Mesothelial cell of epicardium (in vitro differentiated cells): ENCODE measurements at places on chromosomes 7 and 10.

DNA sequence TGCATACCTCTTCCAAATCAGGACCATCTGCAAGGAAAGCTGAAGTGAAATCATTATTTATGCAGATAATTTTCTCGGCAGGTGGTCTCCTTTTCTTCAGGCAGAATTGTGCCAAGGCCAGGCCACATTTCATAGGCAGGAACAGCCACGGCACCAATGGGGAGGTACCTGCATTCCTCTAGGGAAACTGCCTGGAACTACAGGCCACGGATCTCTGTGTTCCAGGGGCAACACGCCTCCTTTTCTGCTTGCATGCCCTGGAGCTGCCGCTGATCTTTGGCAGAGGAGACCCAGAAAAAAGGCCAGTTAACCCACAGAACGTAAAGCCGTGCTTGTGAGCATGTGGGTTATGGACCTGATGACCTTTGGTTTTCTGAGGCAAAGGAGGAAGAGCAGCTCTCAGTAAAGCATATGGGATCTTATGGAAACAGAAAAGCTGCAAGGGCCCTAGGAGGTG, 111.2 kb upstream of the KIAA1217 start:
- no peak for DNase-seq

DNA sequence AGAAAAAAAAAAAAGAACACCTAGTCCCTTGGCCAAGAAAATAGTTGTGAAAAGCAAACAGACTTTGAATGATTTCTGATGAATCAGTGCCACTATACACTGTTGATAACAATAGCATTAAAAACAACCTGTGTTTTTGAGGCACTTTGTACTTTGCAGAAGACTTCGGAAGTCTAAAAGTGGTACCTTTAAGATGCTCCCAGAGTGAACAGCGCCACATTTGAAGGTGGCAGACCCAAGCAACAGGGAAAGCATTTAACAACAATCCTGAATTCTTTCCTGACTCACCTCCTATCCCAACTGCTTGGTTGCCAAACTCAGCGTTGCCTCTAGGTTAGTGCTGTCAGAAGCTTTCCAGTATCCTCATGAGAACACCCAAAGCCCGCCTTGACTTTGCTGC, 102.5 kb upstream of the CCDC6 start:
- no peak for DNase-seq

- DNase-seq = no peak
These were observed 277.0 kb downstream of the EXOC4 start for GRCh38 chr7:133529861-133530260.

DNA sequence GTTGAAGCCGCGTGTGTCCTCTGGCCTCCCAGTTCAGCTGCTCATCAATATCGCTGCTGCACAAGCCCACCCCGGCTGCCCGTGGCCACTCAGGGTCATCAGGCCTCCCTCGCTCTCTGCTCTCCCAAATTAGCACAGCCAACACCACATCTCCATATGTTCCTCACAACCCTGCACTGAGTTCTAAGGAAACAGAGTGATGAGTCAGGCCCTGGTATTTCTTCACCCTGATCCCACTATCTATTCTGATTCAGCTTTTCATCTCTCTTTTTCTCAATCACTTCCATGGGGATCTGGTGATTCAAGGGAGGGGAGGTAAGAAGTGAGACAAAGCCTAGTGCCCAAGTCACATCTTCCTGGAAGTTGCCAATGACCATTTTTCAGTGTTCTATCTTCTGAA, 23.8 kb downstream of the CYTH3 start:
- DNase-seq = no peak

DNA sequence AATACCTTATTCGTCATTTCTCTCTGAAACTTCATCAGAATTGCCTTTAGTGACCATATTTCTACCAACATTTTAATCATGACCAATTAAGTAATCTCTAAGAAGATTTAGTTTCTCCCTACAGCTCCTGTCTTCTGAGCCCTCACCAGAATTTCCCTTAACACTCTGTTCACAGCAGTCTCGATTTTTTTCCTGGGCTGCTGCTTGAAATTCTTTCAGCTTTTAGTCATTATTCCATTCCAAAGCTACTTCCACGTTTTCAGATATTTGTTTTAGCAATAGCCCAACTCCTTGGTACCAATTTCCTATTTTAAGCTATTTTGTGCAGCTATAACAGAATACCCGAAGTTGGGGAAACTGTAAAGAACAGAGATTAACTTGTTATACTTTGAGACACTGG, 192.4 kb upstream of the DKK1 start:
- DNase-seq = no peak

DNA sequence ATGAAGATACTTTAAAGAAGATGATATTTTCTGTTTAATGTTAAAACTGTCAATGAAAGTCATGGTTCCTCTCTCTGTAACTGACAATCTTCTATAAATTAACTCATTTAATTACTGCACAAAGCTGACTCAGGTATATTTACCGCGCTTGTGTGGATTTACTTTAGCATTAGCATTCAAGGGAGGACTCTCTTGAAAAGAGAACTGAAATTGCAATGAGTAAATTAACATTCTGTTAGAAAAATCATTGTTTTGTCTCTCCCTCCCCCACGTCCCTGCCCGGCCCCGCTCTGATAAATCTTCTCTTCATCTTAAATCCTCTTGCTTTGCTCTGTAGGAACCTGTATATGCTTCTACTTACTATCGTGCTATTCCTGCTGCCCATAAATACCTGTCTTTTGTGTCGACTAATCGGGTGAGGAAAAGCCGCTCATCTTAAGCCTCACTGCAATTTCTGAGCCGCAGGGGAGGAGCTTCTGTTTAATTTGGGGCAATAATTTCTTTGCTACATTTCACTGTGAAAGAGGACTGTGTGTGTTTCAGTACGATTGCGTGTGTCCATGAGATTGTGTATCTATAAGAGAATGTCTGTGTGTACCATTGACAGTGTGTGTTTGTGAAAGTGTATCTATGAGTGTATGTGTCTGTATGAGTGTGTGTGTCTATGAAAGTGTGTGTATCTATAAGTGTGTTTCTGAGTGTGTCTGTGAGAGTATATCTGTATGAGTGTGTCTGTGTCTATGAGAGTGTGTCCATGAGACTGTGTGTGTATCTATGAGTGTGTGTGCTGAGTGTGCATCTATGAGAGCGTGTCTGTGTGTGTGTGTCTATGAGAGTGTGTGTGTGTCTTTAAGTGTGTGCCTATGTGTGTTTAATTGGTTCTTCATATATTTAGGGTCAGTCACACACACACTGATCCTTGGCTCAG, 46.5 kb upstream of the LYZL2 start:
- no peak for DNase-seq
